ENCODE measurements at places on chromosomes 12 and 14. TPM values are rescaled to one million over a fixed set of nuclear protein-coding genes. Genes with fewer than 3 reads are reported as not detected.

- DNase-seq = no peak
Measured at GRCh38 chr12:44367916-44368315, 508.2 kb downstream of the NELL2 start.

SYNDIG1L gene
- not detected for total RNA-seq

DNA sequence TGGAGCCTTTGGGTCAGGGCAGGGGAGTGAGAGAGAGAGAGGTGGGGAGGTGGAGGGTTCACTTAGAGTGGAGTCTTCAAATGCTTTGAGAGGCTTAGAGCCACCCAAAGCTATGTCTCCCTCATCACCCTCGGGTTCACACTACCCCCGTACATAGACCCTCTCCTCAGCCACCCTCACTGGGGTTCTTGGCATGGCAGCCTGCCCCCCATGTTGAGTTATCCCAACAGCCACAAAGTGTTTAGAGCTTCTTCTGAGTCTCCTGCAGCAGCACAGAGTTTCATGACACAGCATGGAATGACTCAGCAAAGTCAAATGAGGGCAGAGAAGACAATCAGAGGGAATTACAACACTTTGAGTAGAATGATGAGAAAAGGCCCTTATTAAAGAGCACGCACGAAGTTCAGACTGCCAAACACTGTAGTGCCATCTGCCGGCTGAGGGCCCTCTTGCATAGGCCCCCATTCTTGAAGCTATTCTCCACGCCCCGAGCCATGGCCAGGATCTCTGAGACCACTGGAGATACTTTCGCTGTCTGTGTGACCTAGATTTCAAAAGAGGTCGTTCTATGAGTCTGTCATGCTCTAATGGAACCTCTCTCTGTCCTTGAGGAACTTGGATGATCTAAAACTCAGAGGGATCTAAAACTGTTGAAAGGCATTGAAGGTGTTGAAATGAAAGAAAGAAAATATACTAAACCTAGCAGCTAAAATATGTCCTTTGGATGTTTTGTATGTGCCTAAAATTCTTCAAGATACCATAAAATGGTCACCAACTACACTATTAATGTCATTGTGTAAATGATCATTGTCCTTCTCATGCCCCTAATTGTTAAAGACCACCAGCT lies 221.9 kb downstream of the PELI2 start:
- DNase-seq = peak; percentile 77

GRCh38 chr14:71591929-71592328 lies 340.3 kb upstream of the RGS6 start:
- no peak for DNase-seq

DNA sequence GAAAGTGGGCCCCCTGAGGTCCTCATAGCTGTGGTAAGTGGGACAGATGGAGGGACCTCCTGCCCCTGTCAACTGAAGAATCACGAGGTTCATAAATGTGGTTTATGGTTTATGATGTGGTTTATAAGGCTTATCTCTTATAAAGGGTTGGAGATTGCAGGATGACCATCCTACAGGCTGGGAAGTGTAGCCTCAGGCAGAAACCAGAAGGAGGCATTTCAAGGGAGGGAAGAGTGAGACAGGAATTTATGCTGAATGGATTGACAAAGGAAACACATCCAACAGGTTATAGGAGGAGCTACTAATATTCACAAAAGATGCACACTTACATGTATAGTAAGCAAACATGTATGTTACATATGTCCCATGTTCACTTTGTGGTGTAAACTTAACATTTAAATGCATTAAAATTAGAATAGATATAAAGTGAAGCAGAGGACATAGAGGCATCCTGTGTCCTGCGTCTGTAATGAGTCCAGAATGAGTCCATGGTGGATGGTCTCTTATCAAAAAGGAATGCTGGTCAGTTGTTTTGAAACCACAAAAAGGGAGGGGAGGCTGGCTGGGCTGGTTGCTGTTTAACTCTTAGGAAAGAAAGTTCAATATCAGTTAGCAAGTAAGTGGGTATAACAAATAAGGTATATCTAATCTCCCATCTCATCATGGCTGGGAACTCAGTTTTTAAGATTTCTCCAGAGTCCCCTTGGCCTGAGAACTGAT lies 149.0 kb upstream of the RMST start:
- no peak for DNase-seq

FOXM1 gene
- total RNA-seq = 6.8 TPM

GRCh38 chr14:75315144-75315543 lies 36.5 kb downstream of the FOS start:
- DNase-seq = peak; percentile 58

ARHGAP9 gene
- total RNA-seq = 2.5 TPM

NYNRIN gene
- 35.1 TPM for total RNA-seq

- no peak for DNase-seq
Measured at GRCh38 chr12:108295641-108296040, 43.5 kb downstream of the CMKLR1 start.

DNA sequence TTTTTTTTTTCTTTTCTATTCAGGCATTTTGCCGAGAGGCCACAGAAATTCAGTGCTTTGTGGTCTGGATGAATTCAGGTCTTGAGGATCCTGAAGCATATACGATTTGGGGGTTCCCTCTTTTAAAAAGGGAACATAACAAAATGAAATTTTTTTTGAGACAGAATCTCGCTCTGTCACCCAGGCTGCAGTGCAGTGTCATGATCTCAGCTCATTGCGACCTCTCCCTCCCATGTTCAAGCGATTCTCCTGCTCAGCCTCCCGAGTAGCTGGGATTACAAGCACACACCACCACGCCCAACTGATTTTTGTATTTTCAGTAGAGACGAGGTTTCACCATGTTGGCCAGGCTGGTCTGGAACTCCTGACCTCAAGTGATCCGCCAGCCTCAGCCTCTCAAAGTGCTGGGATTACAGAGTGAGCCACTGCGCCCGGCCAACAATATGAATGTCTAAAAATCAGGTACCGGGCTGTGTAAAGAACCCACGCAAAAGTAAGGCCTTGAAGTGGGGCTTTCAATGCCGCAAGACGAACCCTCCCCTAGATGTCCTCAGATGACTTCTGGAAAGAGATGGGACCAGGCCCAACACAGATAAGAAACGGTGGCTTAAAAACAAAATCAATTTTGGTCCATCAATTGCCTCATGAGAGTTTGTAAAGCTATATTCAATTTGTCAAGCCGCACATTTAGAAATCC lies 30.0 kb downstream of the TESC start:
- no peak for DNase-seq

BIN2 gene
- 3.8 TPM for total RNA-seq

EAPP gene
- total RNA-seq = 43.0 TPM

- DNase-seq = no peak
Measured at GRCh38 chr12:123945287-123946151, 27.1 kb downstream of the CCDC92 start.

- DNase-seq = no peak
Measured at GRCh38 chr12:62832027-62832426, 102.9 kb downstream of the PPM1H start.

GRCh38 chr14:37063467-37064240 lies 108.8 kb downstream of the SLC25A21 start:
- no peak for DNase-seq

DBX2 gene
- total RNA-seq = 0.21 TPM

VWF gene
- 101 TPM for total RNA-seq

A2M gene
- 296 TPM for total RNA-seq

DNA sequence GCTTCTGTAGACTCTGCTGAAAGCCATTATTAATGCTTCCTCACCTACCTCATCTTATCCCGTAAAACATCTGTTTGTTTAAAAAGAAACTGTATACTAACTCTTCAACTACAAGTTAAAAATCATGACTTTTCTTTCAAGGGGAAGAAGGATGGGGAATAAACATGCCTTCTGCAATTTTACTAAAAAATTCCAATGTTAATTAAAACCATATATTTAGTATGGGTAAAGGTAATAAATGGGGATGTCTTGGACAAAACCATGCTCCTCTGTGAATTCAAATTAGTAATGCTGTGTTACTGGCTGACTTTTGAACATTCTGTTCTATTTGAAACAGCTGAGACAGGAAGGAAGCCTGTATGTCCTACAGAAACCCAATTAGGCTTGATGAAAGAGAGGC lies 311.1 kb upstream of the DIO2 start:
- peak; percentile 45 for DNase-seq

CPNE6 gene
- not detected for total RNA-seq
